ENCODE measurements at places on chromosomes 12 and 14. TPM values are rescaled to one million over a fixed set of nuclear protein-coding genes. Genes with fewer than 3 reads are reported as not detected.
A peak's percentile ranks its signal among the peaks of the same experiment; 100 is the strongest.

Gene RNF212B
- polyA plus RNA-seq, result 0.81 TPM

Gene KRT81
- polyA plus RNA-seq, result 0.11 TPM

Gene ATXN7L3B
- 52.3 TPM for polyA plus RNA-seq

Gene OR4K1
- polyA plus RNA-seq, result not detected

Gene ABCC9
- polyA plus RNA-seq, result 17.8 TPM

Gene GDF3
- polyA plus RNA-seq, result not detected

Gene AKAP6
- 5.0 TPM for polyA plus RNA-seq

Gene KLHL42
- polyA plus RNA-seq, result 38.1 TPM

Gene RAD9B
- polyA plus RNA-seq, result 1.9 TPM

Gene NUAK1
- polyA plus RNA-seq, result 5.6 TPM

Gene PROX2
- polyA plus RNA-seq, result 1.7 TPM

Gene TAS2R43
- polyA plus RNA-seq, result 1.0 TPM

Gene GON7
- 15.4 TPM for polyA plus RNA-seq

Gene TAS2R9
- not detected for polyA plus RNA-seq

Gene SLC6A15
- polyA plus RNA-seq, result 0.31 TPM

DNA sequence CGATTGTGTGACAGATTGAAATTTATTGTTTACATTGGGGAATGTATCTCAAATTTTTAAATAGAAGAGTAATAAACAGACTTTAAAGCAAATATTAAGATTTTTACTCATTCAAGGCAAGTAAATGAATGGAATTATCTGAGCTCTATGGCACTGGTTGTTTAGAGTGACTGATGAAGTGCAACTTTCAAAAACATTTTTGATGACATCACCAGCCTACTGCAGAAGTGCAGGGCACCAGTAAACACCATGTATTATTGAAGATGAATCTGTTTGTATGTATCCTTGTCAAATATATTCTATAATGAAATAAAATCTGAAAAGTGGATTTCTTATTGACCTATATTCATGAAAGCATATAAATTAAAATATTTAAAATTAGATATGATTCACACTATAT is 124.0 kb upstream of the EVL start:
- no peak for DNase-seq

- no peak for DNase-seq
Measured at GRCh38 chr12:13002301-13003097, 2.4 kb upstream of the HEBP1 start.

- DNase-seq, result no peak
Measured at GRCh38 chr12:109057376-109057775, 5.0 kb downstream of the USP30 start.

DNA sequence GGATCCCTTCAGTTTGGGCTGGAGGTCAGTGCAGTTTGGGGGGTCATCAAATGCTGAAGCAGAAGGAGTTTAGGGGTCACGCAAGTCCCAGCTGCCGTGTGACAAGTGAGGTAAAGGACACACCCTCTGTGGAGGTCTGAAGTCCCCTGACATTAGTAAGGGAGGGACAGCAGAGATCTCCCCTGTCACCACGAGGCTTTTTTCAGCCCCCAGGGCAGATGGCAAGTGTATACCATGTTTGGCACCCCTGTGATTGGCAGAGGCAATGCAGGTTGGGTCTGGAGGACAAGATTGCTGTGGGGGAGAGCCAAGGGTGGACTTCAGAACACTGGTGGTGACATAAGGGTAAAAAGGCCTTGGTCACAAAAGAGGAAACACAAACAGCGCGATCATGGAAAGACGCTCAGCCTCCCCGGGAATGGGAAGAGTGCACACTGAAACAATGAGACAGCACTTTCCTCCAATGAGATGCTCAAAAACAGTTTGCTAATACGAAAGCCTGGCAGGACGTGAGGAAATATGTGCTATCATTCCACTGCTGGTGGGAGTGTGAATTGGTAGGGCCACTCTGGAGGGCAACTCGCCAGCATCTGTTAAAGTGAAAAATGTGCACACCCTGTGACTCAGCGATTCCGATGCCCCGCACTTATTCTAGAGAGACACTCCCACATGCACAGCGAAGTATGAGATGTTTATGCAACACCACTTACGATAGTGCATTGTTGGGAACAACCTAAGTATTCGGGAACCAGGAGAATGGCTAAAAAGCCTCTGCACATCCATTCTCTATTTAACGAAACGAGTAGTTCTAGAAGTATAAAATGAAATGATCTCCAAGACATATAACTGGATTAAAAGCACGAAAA is 14.4 kb upstream of the CD27 start:
- DNase-seq, result peak; percentile 48

DNA sequence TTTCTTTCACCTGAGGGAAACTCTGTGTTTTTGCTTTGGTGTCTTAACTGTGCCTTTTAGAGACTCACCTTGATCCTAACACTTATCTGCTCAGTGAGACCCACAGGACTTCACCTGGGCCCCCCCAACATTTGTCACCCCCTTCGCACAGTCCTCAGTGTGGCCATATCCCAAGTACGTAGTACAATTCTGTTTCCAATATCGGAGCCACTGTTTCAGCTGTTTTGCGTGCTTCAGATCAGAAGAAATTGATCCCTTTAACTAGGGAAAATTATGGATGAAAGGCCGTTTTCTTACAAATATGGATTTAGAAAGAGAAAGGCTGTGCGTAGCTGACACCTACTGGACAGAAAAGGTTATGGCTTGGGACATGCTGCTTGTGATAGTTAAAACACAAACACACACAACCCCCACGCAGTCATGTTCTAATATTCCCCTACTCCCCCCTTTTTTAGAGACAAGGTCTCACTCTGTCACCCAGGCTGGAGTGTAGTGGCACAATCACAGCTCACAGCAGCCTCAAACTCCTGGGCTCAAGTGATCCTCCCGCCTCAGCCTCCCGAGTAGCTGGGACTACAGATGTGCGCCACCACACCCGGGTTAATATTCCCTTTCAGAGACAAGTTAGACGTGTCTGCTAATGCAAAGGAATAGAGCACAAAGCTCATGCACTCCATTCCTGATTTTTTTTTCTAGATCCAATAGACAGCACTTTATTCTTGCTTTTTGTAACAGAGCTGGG is 3.6 kb upstream of the SLC7A8 start:
- DNase-seq, result peak; percentile 64

DNA sequence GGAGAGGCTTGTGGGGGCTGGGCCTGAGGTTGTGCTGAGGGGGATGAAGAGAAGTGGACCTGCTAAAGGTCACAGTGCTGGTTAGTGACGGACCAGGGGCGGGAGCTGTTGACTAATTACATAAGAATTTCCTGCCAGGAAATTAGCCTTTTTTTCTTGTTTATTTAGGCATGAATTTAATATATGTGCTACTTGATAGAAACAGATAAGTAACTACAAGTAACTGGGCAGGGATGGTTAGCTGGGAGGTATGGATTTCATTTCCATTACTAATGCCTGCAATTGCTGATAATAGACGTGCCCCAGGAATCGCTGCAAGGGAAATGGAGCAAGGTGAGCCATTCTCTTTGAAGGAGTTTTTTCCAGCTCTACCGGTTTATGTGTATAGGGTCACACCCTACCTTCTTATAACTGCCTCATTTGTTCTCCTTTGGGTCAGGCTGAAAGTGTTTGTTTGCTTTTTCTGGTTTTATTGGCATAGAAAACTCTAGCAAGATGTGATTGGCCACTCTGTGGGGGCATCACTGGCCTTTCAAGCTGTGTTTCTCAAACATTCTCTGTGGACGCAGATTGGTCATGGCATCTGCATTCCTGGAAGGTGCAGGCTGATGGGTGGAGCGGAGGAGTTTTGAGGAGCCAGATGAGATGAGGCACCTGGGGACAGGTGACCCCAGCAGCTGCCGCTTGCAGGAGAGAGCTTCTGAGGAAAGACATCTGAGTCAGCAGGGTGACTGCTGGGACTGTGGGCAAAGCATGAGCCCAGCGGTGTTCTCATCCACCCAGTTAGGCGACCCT is 19.0 kb upstream of the GPRC5A start:
- peak; percentile 41 for DNase-seq

- peak; percentile 78 for DNase-seq
Measured at GRCh38 chr12:108618079-108618952, 15.4 kb downstream of the SELPLG start.

- no peak for DNase-seq
Measured at GRCh38 chr12:113285679-113286610, 49.0 kb downstream of the SLC8B1 start.

DNA sequence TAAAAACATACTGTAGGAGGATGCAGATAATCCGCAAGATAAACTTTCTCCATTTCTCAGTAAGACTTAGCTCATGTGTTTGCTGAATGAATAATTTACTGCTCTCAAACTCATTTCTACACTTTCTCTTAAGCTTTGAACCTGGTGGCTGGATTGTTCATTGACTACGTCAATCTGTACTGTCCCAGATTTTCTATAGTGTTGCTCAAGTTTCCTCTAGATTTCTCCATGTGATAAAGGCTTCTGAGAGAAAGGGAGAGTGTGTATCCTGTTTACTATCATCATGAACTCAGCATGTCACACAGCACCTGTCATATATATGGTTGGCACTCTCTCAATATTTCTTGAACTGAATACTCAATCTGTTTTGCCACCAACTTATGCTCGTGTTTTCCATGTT is 518.0 kb upstream of the TBX3 start:
- DNase-seq, result no peak

DNA sequence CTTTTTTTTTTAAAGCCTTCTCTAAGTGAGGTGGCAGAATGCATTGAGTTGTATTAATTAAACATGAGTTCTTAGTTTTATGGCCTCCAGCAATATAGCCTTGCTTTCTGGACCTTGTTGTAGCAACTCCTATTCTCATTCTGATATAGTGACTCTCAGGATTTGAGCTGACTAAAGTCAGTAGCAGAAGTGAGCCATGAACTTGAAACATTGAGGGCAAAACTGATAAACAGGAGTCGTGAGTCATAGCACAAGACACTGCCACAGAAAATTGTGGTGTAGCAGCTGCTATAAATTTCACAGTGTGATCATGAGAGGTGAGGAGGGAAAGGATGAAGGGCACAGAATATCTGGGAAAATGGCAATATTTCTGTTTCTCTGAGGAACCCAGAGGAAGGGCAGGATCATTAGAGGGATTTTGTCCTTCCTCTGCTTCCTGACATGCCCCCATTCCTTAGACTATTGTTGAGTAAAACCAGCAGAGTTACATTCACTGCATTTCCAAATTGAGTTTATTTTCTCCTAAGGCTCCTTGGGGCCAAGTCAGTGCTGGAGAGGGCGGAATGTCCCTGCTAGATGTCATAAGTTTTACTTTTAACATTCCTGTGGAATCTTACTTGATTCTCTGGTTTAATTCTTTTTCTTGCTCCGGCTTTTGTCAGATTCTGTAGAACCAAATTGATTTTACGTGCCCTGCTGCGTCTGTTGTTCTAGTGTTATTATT is 7.5 kb downstream of the KLRG1 start:
- DNase-seq, result no peak

- DNase-seq, result no peak
Measured at GRCh38 chr14:84036840-84037239, 1493.1 kb upstream of the FLRT2 start.

GRCh38 chr12:68479261-68479895 is 131.3 kb upstream of the RAP1B start:
- no peak for DNase-seq

- no peak for DNase-seq
Measured at GRCh38 chr12:2351161-2351560, 298.4 kb downstream of the CACNA1C start.

DNA sequence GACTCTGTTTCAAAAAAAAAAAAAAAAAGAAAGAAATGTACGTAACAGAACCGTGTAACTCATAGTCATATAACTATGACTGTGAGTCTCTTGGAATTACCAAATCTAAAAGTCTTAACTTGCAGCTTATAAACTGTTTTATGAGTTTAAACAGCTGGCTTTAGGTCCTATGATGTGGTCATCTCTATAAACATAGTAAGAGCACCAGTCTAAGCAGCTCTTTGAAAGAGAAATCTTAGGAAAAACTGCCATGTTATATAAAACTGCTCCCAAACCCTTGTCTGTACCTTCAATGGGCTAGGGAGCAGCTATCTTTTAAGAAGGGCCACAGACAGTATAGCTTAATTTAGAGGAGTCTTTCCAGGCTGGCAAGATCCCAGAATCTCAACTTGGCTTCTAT is 115.5 kb upstream of the AEBP2 start:
- DNase-seq, result peak; percentile 66

DNA sequence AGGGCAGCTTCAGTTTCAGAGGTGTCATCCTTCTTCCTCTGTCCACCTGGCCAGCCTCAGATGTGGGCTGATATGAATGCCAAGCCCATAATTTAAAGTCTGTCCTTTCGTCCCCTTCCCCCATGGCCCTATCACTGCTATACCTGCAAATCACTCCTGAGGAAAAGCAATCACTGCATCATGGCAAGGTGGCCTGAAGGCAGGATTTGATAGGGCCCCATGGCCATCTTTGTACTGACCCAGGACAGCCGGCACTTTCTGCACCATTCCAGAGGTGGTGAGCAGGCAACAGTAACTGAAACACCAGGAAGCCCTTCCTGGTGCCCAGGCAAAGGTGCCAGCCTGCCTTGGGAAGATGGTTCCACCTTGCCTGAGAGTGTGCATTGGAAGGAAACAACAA is 60.8 kb downstream of the ANO2 start:
- DNase-seq, result no peak

DNA sequence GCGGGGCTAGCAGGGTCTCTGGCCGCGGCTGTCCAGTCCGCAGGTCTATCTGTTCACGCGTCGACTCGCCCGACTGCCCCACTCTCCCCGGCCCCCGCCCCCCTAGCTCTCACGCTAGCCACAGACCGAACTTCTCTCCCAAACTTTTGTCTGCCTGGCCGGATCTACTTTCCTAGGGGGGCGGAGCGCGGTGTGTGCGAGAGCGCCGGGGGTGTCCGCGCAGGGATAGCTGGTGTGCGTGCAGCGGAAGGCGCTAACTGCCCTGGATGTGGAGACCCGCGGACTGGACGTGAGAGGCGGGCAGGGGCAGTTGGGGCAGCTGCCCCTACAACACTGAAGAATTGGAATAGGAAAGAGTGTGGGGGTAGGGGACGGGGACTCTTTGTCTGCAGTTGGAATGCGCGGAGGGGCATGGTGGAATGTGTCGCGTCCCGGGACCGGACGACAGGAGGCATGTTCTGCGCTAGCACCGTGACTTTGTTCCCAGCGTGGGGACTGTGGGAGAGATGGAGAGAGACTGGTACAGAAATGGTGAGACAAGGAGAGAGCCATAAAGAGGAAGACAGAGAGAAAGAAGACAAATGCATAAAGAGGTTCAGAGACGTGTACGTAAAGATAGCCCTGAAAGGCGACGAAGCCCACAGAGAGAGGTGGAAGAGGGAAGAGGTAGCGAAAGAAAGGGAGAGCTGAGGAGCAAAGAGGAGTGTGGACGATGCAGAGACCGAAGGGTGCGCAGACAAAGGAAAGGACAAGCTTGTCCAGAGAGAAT is at the start of gene AJUBA:
AJUBA (minus strand) TSS at position 75 of the 769 bp plus-strand sequence. CDS start 285 bp downstream, outside the sequence.
- peak; percentile 92 for DNase-seq

- DNase-seq, result no peak
Measured at GRCh38 chr14:39181026-39181692, 6.1 kb downstream of the PNN start.

Measured in right lung (tissue), 10 donors.